ENCODE measurements at places on chromosomes 3 and 15.

GRCh38 chr3:8776406-8776805 lies 7.0 kb upstream of the OXTR start:
- no peak for DNase-seq

DNA sequence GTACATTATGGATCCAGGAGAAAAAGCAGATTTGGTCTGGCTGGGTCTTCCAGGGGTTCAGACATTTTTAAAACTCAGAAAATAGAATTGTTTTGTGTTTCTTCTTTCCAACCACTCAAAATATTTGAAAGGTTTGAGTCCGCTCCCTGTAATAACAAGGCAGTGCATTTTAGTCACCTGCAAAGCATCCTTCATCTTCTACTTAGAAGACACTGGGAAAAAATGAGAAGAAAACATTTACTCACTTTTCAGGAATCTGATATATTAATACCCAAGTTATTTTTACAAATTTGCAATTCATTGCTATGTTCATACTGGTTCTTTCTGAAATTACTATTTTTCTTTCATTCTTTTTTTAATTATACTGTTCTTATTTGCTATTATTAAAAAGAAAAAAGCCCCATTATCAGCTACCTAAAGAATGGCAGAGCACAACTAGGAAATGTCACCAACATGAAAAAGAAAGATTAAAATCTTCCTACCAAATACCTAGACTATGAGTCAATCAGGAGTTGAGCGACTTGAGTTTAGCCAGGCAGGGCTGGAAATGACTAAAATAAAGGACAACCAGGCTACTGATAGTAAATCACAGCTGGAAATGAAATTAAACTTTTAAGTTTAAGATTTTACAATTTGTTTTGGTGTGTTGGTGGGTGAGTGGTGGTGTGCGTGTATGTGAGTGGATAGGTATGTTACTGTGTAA lies 280.3 kb upstream of the THBS1 start:
- no peak for DNase-seq

DNA sequence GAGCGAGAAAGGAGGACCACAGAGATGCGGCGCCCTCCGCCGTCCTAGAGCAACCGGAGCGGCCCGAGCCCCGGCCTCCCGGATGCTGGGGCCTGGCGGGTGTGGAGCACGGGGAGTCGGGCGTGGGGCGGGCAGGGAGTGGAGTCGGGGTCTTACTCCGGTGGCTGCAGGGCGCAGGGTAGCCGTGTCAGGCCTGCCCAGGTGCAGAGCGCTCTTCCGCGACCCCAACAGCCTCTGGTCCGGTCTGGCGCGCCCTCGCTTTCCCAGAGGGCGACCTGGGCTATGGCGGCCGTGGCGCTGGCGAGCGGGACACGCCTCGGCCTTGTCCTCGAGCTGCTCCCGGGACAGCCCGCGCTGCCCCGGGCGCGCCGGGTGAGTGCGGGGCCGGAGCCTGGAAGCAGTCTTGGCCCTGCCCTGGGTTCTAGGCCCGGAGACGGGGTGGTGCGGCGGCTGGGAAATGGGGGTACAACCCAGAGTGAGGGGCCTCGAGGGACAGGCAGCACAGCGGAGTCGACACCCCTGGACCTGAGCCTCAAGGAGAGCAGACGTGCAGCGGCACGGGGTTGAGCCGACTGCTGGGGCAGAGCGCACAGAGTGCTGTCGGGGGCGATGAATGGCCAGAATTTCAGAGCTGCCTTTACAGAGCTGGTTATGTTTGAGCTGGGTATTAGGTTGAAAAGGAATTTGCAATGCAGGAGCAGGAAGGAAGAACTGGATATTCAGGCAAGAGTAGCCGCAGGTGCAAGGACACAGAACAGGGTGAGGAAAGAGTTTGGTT lies at the start of gene ZNF662:
Gene ZNF662, plus strand, starts transcription at position 73 of the 778 bp plus-strand sequence. CDS start 1,973 bp downstream, outside the sequence.
- DNase-seq: no peak

DNA sequence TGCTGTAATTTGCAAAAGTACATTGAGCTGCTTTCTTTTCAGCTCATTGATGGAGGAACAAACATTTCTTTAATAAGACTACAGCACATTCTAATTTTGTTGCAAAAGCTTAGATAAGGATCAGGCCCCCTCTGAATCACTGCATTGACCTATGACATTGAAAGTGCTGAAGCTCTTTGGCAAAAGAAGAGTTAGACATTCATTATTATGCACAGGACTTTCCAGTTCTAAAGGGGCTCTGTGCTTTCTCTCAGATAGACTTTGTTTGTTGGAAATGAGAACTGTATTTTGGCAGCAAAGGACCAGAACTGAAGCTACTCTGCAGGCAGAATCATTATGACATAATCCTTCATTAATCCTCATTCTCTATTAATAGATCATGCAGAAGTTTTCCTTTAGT lies 252.9 kb upstream of the SOX2 start:
- no peak for DNase-seq

GRCh38 chr3:46667061-46667621 lies 26.3 kb downstream of the ALS2CL start:
- no peak for DNase-seq

DNA sequence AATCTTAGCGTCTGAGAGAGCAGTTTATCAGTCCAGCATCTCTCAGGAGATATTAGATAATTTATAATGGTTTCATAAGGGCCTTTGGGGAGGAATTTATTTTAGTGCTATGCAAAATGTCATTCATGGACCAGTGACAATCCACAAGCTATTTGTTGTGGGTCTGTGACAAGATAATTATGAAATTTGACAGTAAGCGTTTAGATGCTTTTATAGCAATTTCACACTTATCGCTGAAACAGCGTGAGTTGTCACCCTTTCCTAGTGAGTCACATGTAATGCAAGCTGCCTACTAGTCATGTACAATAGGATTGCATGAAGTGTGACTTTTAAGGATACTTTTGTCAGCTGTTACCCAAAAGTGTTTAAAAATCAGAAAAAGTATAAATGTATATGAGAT lies 315.6 kb upstream of the THBS1 start:
- DNase-seq: no peak

- no peak for DNase-seq
These were observed 108.3 kb downstream of the VPS13C start for GRCh38 chr15:61951949-61952348.

- no peak for DNase-seq
These were observed 475.1 kb downstream of the ZPLD1 start for GRCh38 chr3:102909904-102910303.
